Stimulated activated CD8-positive, alpha-beta memory T cell treated with anti-CD3 and anti-CD28 coated beads, Interleukin-15, amount 100 ng/mL, for 48 hours (primary cell): ENCODE measurements at places on chromosomes 6 and 20.

- DNase-seq = no peak
Measured at GRCh38 chr20:49584418-49585382, 16.8 kb upstream of the PTGIS start.

DNA sequence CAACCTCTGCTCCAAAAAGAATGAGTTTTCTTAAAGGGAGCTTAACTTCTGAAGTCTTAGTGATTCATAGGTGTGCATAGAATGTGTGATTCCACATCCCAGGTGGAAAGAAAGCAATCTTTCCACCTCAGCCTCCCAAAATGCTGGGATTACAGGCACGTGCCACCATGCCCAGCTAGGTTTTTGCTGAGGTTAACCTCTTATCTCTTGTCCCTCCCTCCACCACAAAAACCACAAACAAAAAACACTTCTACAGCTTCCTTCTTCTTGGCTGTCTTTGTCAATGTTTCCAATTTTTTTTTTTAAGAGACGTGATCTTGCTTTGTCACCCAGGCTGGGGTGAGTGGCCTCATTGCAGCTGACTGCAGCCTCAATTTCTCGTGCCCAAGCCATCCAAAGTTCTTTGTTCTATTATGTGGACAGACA, 8.1 kb upstream of the CSE1L start:
- no peak for DNase-seq

DNA sequence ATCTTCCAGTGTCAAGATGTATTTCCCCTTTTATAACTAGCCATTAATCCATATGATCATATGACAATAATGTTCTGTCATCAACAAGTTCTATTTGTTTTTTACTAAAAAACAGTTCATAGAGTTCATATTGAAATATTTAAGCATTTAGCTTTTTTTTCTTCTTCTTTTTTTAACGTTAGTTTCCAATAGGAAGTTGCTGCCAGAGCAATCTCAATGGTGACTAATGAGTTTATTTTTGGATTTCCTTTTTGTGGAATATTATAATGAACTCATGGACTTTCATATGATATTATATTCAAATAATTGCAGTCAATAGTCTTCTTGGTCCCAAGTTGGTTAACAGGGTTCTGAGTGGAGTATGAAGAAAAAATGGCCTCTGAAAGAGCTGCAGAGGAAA, 343.3 kb downstream of the BCKDHB start:
- DNase-seq = no peak

DNA sequence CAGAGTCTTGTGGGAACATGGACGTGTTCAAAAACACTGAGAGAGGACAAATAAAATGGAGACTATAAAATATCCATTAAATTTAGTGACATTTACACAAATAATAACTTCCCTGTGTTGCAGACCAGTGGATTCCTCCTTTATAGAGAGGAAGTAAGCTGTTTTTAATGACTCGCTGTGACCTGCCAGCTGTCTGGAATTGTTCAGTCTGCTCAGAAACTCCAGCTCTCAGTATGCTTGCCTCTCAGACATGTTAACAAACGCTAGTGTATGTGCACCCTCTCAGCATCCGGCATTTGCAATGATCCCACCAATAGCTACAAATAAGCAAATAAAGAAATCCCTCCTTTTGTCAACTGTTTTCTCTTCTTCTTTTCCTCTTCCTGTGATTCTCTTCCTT, 158.0 kb upstream of the TCF21 start:
- no peak for DNase-seq

- DNase-seq = no peak
Measured at GRCh38 chr6:168155193-168155592, 76.2 kb upstream of the FRMD1 start.

- DNase-seq = no peak
Measured at GRCh38 chr6:108134213-108134970, 31.4 kb upstream of the NR2E1 start.

GRCh38 chr20:63274381-63275228, 2.0 kb downstream of the ARFGAP1 start:
- DNase-seq = no peak

GRCh38 chr6:16731478-16732051, 29.7 kb downstream of the ATXN1 start:
- DNase-seq = no peak

DNA sequence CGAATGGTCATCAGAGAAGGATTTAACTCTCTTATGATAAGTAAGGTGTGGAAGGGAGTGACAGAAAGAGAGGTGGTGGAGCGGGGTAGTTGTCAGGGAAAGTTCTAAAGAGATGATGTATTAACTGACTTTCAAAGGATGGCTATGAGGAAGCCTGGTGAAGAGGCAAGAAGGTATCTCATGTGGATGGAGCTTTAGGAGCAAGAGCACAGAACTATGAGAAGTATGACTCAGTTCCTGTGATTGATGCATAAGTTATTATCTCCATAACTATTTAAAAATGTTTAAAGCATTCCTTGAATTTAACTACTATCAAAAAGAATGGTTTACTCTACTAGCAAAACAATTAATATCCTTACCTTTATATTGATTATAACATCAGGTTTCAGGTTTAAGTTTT, 28.8 kb downstream of the AK9 start:
- no peak for DNase-seq
